ENCODE measurements at places on chromosomes 6 and 20. TPM values are rescaled to one million over a fixed set of nuclear protein-coding genes. Genes with fewer than 3 reads are reported as not detected.

GRCh38 chr20:37564388-37565133, 36.9 kb upstream of the BLCAP start:
- peak; percentile 50 for DNase-seq

DNA sequence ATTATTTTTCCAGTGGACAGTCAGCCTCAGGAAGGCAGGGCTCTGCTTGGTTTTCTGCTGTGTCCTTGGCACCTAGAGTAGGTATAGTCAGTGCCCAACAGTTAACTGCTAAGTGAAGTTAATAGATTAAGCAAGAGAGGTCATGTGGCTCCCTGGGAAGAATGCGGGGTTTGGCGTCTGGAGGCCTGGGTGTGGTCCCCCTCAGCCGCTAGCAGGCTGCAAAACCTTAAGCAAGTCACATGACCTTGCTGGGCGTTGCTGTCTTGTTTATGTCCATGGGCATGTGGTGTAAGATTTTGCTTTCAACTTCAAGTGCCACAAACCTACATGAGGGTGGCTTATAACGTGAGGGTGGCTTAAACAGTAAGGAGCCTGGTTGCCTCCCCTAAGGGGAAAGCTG, 75.5 kb upstream of the SCP2D1 start:
- no peak for DNase-seq

DNA sequence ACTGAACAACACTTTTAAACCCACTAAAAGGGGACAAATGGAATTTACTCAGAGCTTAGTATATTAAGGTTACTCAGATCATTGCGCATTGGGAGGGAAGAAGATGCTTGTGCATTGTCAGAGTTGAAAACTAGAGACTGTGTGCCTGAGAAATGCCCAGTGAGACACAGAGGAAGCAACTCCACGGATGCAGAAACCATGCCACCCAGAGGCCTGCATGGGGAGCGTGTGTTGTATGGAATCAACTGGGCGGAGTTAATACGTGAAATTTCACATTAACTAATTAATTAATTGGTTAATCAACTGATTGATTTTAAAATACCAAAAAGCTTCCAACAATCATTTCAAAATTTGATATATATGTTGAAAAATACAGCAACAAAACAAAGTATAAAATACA, 391.6 kb downstream of the PLCB1 start:
- DNase-seq = no peak

- no peak for DNase-seq
Measured at GRCh38 chr6:34340906-34341480, 51.5 kb downstream of the NUDT3 start.

DNA sequence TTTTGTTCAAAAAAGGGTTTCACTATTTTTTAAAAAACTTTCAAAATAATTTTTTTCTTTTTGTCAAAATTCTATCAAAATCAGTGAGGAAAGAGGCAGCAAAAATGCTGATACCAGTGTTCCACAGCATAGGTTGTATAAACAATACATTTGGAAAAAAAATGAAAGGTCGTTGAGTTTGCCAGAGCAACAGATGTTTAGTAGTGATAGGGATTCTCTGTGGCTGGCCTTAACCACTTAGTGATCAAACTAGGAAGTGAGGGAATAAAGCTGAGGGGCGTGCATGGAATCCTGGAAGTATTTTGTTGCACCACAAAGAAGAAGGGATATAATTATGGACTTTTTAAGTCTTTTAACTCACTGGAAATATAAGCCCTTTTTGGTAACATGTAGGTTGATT, 555.3 kb upstream of the CHD6 start:
- DNase-seq = no peak

DNA sequence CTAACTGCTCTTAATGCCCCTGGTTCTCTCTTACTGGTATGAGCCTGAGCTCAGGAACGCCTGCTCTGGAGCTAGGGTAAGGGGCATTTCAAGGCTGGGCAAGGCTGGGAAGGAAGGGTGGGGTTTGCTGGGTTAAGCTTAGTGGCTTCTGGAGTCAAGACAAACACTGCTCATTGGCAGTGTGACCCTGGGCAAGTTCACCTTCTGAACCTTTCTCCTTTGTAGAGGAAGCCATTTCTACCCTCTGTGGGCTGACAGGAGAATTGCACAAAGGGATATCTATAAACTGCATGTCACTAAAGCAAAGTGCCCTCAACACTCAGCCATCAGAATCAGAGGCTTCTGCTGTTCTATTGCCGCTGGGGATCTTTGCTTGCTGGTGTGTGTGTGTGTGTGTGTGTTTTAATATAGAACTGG, 20.3 kb upstream of the LRRN4 start:
- no peak for DNase-seq

DNA sequence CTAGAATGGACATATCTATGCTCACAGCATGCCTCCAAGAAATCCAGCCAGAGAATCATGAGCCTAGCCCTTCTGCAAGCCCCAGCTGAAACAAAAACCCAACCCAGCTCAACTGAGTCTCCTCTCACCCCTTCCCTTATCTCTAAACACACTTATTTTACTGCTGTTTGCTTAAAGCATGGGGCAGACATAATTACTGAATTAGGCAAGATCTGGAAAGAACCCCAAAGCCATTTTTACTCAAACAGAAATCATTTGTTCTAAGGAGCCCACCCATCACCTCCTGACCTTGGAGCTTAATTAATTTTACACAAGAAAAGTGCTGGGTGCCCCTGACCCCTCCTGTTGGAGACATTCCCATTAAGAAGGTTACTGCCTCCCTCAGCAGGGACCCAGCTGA, 291.6 kb downstream of the MAFB start:
- DNase-seq = no peak

DNA sequence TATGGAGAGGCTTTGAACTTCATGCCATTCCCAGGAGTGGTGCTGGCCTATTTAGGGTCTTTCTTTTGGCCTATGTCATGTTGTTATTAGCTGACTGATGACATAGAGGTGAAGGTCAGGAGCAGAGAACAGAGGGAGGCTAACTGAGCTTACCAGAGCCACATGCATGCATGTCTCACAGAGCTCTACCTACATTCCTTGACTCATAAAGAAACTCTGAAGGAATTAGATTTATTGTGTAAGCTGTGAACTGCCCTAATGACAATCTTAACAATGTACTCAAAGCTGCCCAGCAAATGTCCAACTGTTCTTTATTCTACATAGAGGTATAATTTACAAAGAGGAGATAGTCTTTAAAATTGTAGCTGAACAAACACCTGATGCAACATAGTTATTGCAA, 192.7 kb upstream of the CNR1 start:
- no peak for DNase-seq

DNA sequence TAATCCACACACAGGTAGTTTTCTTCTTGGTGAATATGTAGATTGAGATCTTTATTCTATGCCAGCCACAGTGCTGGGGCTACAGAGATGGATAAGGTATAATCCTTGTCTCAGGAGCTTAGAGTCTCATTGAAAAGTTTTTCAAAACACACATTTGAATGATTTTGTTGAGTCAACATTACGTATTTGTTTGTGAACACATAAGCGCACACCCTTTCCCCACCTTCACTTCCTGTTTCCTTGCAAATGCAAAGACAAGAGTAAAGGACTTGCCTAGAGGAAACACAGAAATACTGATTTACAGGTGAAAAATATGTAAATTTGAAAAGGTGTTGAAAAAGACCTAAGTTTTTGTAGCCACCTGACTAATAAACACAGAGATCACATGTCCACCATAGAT, 27.8 kb downstream of the VAPB start:
- DNase-seq = no peak

DNA sequence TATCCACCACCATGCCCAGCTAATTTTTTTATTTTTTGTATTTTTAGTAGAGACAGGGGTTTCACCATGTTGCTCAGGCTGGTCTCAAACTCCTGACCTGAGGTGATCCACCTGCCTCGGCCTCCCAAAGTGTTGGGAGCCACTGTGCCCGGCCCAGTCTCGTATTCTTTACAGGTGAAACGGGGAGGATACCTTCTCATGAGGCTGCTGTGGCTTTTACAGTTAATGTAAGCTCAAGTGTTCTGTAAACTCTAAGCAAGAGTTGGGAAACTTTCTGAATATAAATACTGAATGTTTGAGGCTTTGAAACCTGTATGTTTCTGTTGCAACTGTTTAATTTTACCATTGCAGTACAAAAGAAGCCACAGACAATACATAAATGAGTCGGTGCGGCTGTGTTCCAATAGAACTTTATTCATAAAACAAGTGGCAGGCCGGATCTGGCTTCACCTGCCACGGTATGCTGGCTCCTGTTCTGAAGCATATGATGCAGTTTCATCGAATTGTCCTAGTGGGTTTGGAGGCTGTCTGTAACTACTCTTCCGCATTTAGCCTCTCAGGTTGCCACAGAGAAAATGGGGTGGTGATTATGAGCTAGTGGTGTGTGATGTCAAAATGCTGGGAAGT, 192.5 kb upstream of the ZFP64 start:
- DNase-seq = no peak

- DNase-seq = no peak
Measured at GRCh38 chr20:53127027-53127426, 154.9 kb downstream of the TSHZ2 start.

GRCh38 chr6:2861822-2862164, 20.1 kb upstream of the SERPINB1 start:
- DNase-seq = no peak

- peak; percentile 71 for DNase-seq
Measured at GRCh38 chr6:111805511-111806164, 67.6 kb downstream of the FYN start.

TPBG gene
- total RNA-seq = not detected

SEL1L2 gene
- not detected for total RNA-seq

MOXD1 gene
- total RNA-seq = not detected

MYH7B gene
- total RNA-seq = 0.30 TPM

SKIC2 gene
- total RNA-seq = 84.6 TPM

PTCRA gene
- total RNA-seq = not detected
